ENCODE measurements at places on chromosomes 1 and 21.

- DNase-seq, result peak; percentile 81
Measured at GRCh38 chr1:32989160-32990050, 24.8 kb upstream of the RNF19B start.

- peak; percentile 23 for DNase-seq
Measured at GRCh38 chr1:225882694-225883615, 775 bp upstream of the TMEM63A start.

GRCh38 chr21:46325073-46325912 is 1.3 kb downstream of the PCNT start:
- DNase-seq, result peak; percentile 63

GRCh38 chr1:27574871-27575831 is 28.8 kb downstream of the AHDC1 start:
- no peak for DNase-seq

- DNase-seq, result no peak
Measured at GRCh38 chr1:29679316-29679715, 443.0 kb downstream of the PTPRU start.

DNA sequence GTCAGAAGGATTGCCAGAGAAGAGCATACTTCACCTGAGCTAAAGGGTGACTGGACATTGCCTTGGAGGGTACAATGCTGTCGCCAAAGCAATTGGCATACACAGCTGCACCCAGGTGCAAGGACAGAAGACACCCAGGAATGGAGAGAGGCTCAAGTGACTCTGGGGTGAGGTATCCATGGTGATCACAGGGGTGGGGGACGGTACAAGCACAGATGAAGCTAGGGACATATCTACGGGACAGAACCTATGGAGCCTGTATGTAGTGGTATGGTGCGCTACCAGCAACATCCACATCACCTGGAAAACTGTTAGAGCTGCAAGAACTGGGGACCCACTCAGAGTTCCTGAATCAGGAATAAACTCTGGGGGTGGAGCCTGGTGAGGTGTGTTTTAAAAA is 286.1 kb downstream of the PCP4 start:
- DNase-seq, result no peak

GRCh38 chr1:189605226-189605625 is 872.4 kb downstream of the BRINP3 start:
- DNase-seq, result no peak

GRCh38 chr1:218462116-218462515 is 117.0 kb downstream of the TGFB2 start:
- DNase-seq, result no peak

DNA sequence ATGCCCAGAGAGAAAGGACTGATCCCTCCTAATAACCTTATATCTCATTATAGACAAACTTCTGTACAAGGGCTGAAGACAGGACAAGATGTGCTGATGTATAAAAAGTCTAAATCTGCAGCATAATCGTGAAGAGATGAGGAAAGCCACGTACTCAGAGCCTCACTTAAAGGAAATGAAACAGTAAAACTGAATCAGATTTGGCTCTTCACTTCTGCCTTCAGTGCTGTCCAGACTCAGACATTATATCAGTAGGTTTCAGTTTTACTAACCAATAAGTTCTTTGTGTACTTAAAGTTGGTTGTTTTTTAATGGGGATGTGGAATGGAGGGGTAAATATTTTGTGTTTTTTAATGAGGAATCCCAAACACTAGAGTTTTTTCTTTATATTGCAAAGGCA is 45.3 kb upstream of the RGS1 start:
- DNase-seq, result no peak

- DNase-seq, result no peak
Measured at GRCh38 chr1:3221112-3222041, 152.4 kb downstream of the PRDM16 start.

- DNase-seq, result no peak
Measured at GRCh38 chr1:153733970-153734369, 6.1 kb downstream of the INTS3 start.

GRCh38 chr1:68969441-68969840 is 472.6 kb upstream of the DEPDC1 start:
- no peak for DNase-seq

DNA sequence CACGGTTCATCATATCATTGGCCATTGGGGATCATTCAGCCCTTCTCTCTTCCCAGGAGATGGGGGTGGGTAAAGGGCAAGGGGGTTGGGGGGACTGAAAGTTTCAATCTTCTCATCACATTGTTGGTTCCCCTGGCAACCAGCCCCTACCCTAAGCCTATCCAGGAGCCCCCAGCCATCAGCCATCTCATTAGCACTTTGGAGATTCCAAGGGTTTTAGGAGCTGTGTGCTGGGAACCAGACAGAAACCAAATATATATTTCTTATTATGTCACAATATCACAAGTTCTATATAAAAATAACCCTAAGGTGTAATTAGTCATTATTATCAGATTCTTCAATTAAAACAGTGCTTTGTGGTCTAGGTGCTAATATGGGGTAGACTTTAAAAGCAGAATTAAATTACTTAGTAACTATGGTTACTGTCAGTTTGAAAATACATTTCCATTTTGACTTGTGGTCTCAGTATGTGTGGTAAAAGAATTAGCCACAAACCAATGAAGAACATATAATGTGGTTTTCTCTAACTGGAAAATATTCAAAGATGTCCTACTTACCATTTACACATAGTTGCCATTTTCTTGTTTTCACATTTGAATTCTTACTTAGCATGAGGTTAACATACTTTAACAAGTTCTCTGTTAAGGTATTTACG is 28.1 kb downstream of the IL23R start:
- no peak for DNase-seq

- no peak for DNase-seq
Measured at GRCh38 chr21:15058854-15059263, 5.9 kb downstream of the NRIP1 start.

DNA sequence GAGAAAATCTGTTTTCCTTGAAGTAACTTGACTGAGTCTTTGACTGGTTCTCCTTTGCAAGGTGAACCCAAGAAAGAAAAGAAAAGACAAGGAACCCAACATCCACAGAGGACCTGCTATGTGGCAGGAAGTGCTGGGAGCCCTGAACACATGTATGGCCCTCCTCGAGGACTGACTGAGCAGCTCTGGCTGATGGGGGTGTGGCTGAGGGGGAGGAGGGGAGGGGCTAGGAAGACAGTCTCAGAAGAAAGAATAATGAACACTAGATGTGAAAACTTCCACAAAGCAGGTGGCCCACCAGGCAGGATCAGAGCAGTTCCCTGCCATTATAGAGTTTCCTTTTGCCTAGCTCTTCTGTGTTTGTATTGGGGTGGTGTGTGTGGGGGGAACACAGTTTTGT is 26.1 kb downstream of the NENF start:
- DNase-seq, result no peak

- DNase-seq, result no peak
Measured at GRCh38 chr1:178411756-178412399, 84.9 kb downstream of the CLEC20A start.

DNA sequence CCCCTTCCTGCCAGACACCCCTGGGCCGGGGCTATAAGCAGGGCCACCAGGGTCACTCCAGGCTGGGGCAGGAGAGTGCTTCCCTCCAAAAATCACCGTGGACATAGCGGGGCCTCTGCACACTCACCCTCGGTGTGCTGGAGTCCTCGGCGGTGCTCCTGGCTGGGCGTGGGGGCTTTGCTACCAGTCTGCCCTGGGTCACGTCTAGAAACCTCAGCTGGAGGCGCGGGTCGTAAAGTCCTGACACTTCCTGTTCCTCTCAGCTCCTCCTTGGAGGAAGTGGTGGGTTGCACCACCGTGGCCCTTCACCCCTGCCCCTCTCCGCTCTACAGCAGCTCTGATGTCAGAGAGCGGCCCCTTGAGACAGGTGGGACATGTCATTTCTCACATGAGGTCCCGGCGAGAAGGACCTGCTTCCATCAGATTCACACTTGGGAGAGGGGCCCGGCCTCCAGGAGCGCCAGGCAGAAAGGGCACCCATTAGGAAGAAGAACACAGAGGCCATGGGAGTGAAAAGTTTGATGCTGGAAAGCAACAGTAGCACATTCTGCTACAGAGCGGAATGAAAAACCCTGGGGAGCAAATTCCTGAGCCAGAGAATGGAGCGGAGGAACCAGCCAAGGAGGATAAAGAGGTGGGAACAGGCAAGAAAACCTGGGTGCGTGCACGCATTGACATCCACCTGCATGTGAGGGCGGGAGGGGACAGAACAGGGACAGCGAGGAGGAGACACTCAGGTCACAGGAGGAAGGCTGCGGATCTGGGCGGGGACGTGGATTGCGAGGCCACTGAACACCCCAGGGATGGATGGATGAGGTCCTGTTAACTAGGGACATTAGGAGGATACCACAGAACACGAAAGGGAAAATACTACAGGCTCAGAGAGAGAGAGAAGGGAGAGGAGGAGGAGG is at the start of gene ITGB2:
ITGB2 (minus strand) TSS at position 206 of the 911 bp plus-strand sequence. CDS start 10,117 bp downstream, outside the sequence.
- DNase-seq, result peak; percentile 96

GRCh38 chr21:40284409-40284808 is 417.2 kb downstream of the PCP4 start:
- DNase-seq, result no peak

GRCh38 chr1:63108206-63108605 is 214.2 kb upstream of the FOXD3 start:
- no peak for DNase-seq

DNA sequence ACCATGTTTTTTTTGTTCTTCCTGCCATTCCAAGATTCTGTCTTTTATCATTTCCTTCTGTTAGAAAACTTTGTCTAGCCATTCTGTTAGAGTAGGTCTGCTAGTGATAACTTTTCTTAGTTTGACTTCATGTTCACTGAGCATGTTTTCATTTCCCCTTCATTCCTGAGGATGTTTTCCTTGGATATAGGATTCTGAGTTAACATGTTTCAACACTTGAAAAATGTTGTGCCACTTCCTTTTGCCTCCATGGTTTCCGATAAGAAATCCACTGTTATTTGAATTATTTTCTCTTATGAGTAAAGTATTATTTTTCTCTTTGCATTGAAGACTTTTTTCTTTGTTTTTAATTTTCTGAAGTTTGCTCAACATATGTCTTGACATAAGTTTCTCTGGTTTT is 66.7 kb downstream of the ATP1A1 start:
- DNase-seq, result no peak

DNA sequence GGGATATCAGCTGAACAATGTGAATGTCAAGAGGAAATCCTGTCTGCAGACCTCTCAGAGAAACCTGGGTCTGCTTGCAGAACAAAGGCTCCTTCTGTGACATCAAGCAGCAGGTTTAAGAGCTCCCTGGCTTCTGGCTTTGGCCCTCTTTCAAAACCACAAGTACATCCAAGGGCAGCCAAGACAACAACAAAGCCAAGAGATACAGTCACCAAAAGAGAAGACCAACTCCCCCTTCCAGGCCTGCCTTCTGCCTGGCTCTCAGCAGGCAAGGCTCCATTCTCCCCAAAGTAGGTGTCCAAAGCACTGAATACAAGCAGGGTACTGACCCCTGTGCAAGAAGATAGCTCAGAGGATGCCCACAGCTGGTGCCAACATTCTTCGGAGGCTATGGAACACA is 11.5 kb downstream of the BCAR3 start:
- no peak for DNase-seq

DNA sequence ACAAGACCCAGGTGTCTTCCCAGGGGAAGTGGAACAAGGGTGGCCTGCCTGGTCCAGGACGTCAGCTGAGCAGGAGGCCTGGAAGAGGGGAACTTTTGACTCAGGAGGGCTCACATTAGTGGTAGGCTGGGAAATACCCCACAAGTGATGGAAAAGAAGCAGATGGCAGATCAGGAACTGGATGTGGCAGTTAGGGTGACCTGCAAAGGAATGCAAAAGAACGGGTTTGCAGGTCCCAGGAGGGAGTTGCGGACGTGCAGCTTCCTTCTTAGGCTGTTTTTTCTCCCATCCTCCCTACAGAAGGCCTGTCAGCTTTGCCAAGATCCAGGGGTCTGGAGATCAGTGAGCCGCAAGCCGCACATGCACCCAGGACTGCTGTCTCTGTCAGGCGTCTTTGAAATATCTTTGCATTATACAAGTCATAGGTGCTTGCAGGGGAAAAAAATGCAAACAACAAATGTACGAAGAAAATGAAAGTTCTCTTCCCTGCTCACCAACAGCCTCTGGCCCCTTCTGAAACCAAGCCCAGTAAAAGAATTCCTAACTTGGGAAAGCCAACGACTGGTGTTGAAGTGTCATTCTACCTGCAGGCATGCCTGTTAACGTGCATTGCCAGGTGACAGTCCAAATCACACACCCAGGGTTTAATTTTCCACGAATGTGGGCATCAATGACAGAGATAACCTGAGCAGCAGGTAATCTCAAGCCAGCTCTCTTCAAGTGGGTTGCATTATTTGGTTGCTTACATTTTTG is 34.4 kb downstream of the NENF start:
- DNase-seq, result no peak

DNA sequence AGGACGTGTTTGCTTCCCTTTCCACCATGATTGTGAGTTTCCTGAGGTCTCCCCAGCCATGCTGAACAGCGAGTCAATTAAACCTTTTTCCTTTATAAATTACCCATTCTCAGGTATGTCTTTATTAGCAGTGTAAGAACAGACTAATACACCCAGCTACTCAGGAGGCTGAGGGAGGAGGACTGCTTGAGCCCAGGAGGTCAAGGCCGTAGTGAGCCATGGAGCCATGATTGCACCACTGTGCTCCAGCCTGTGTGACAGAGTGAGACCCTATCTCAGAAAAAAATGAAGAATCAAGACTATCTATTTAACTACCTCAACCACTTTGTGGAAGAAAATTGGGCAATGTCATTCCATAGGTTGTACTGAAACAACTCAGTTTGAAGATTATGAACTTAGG is 54.6 kb upstream of the SEC16B start:
- DNase-seq, result no peak

GRCh38 chr1:245582026-245582425 is 427.2 kb downstream of the KIF26B start:
- no peak for DNase-seq

DNA sequence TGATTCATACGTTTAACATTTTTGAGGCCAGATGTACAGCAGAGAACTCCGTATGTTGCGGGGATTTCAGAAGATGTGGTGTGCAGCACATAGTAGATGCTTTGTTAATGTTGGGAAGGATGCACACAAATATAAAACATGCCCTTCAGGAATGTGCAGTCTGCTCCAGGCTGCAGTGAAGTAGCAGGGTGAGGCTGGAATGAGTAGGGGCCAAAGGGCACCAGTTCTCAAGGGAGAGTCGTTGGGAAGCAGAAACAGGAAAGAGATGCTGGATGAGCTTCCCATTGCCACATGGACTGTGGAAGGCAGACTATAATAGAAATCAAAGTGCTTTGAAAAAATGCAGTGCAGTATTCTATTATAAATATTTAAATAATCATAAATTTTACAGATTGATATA is 126.9 kb downstream of the NOS1AP start:
- no peak for DNase-seq

GRCh38 chr1:222334026-222334680 is 213.8 kb downstream of the HHIPL2 start:
- DNase-seq, result no peak

GRCh38 chr1:25082995-25083394 is 149.3 kb downstream of the SYF2 start:
- DNase-seq, result no peak

DNA sequence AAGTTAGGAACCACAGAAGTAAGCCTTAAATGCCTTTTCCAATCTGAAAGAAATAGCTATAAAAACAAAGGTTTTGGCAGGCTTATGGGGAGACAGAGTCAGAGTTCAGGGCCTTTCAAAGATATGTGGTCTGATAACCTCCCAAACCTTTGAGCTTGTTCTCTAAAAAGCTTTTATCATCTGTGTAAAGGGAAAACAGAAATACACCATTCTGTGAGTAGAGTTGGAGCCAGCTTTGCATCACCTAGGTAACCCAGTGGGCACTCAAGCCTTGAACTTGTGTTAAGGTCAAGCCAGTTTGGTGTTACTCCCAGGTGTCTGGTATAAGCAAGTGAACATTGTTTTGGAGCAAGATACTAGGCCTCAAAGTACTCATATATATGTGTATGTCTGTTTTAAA is 50.1 kb downstream of the LAMC1 start:
- no peak for DNase-seq
